Endodermal cell (in vitro differentiated cells): ENCODE measurements at places on chromosomes 2 and 18. TPM values are rescaled to one million over a fixed set of nuclear protein-coding genes. Genes with fewer than 3 reads are reported as not detected.

KIDINS220 gene
- total RNA-seq = 33.4 and 35.2 TPM in 2 replicates

DAPL1 gene
- not detected in 3 replicates for total RNA-seq

UGT1A7 gene
- not detected in 2 replicates for total RNA-seq

CNNM3 gene
- total RNA-seq = 31.0 to 37.3 TPM (median 34.8 TPM) in 3 replicates

SPATA3 gene
- not detected in 3 replicates for total RNA-seq

SCYGR2 gene
- not detected in 3 replicates for total RNA-seq

TRIM43 gene
- total RNA-seq = not detected in 3 replicates

SIX3 gene
- total RNA-seq = 5.7 and 7.5 TPM in 2 replicates

GREB1 gene
- total RNA-seq = 82.7 and 106 TPM in 2 replicates

- no peak for DNase-seq
Measured at GRCh38 chr18:32920796-32921787, 148.3 kb upstream of the KLHL14 start.

DNA sequence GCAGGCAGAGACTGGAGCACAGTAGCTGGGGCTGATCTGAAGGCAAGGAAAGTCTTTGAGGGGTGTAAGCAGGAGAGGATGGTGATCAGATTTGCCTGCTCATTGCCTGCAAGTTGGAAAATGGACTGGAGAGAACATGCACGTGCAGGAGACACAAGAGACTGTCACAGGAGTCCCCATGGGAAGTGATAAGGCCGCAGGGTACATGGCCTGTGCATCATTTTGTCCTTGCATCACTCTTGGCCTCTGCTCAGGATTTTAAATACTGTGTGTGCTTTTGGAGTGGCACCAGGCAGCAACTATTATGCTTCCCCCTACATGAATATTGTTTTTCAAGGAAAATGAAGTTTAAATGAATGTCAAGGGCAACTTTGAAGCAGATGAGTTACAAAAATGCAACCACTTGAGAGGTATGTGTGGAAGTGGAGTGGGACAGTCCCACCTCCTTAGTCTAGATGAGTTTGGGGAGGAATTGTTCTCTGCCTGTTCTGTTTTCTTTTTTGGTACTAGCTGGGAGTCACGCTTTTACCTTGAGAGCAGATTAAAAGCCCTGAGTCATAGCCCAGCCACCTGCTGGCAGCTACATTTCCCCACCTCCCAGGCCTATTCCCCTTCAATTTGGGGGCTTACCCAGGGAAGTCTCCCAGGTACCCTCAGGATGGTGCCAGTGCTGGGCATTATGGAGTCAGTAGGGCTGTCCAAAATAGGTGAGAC is 19.3 kb downstream of the MAPK4 start:
- no peak for DNase-seq

DNA sequence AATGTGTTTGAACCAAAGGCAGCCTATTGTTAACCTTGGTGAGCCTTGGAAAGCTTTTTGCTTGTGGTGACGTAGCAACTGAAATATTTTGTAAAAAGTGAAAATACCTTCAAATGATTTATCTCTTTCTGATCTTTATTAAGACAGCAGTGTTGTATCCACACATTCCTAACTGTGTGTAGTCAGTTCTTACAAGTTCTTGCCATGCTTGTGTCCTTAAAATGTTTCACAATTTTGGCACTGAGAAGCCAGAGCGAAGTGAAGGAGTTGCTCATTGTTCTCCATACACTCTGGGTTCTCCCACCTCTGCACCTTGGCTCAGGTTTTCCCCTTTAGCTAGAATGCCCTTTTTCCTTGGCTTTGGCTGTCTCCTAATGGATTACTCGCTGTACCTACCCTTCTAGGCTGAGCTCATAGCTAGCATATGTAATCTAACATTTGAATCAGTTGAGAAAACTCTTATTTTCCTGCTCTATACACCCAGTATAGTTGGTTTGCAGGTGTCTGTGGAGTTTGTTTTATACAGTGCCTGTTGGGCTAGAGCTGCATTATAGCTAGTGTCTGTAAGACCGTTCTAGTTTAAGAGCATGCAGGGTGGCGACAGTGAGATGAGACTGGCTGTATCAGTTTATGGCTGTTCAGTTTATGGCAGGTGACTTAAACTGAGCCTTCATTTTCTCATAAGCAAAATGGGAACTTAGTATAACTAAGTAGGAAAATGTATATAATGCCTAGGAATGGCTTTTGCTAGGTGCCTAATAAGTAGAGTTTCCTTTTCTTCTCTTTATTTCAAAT is 45.5 kb downstream of the FMNL2 start:
- DNase-seq = no peak

DNA sequence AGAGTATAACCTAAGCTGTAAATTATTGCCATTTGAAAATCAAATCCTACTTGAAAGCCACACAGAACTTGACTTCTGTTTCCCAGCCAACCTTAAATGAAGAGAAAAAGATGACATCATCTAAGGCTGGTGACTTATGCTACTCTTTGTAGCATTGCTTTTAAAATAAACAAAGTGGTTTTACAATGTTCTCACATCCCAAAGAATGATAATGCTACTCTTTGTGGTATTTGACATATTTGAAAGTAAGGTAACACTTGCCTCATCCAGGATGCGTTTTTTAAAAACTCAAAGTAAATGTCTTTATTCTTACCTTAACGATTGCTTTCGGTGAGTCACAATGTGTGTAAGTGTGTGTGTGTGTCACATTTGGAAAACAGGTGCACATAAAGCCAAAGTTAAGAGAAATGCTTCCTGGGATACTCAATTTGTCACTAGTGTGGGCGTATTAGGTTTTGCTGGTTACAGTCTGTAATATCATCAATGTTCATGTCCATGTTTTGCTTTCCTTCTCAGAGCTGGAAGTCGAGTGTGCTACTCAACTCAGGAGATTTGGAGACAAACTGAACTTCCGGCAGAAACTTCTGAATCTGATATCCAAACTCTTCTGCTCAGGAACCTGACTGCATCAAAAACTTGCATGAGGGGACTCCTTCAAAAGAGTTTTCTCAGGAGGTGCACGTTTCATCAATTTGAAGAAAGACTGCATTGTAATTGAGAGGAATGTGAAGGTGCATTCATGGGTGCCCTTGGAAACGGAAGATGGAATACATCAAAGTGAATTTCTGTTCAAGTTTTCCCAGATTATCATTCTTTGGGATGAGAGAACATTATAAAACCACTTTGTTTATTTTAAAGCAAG is 2.6 kb downstream of the PMAIP1 start:
- DNase-seq = no peak

DNA sequence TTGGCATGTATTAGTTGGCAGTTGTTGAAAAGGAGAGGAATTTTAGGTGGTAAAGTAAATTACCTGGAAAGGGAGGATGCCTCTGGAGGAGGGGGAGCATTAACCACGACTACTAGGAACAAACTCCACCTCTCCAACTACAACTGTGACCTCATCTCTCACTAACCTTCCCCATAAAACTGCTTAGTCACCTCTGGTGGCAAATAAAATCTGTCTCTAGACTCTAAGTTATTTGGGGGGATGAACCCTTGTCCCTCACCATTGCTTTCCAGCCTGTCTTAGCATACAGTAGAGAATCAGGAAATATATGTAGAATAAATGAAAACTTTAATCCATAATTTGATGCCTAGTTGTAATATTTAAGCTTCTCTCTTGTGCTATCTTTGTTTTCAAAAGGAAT is 27.6 kb upstream of the MYO1B start:
- DNase-seq = no peak

DNA sequence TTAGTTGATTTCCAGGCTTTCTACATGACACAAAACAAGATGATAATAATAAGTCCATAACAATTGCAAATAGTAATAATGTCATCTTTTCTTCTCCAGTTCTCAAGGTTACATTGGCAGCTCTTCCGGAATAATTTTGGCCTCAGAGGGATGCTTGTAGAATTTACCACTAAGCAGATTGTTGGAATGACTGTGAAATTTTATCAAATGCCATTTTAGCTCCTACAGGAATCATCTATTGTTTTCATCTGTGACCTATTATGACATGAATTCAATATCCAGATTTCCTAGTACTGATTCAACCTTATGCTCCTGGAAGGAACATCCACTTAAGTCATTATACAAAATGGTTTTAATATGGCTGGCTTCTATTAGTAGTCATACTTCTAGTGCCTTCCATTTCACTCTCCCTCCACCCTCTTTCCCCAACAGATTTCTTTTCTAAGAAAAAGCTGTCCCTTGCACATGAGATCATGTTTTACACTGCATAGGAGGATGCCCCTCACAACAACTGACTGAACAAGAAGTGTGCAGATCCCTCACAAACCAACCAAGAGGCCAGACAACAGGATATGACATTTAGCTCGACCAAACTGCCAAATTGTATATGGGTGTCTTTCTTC is 200.0 kb downstream of the DNER start:
- DNase-seq = no peak

DNA sequence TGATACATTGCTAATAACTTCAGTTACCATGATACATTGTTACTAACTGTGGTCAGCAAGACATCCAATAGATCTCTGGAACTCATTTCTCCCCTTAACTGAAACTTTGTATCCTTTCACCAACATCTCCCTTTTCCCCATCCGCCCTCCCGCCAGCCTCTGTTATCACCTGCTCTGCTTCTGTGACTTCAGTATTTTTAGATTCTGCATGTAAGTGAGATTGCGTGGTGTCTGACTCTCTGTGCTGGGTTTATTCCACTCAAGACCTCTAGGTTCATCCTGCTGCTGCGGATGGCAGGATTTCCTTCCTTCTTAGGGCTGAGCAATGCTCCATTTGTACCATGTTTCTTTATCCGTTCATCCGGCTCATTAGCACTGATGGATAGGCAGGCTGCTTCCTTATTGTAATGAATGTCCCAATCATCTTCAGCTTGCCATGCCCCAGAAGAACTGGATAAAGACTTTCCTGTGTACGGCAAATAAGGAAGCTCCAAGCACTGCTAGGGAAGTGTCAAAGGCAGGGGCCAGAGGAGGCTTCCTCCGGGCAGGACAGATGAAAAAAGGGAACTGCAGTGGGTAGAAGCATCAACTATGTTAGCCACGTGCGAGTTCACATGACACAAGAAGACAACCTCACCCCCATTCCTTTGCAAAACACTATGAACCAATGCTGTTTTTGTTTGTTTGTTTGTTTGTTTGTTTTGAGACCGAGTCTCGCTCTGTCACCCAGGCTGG is 113.4 kb downstream of the EIPR1 start:
- DNase-seq = no peak

GRCh38 chr2:122384768-122385333 is 629.4 kb downstream of the TSN start:
- no peak for DNase-seq

GRCh38 chr2:145194673-145195072 is 674.8 kb upstream of the ZEB2 start:
- DNase-seq = no peak

- DNase-seq = peak; percentile 8
Measured at GRCh38 chr2:15919716-15920434, 20.5 kb upstream of the MYCN start.
